Left colon (tissue), 2 donors: ENCODE measurements at places on chromosomes 7 and 10. TPM values are rescaled to one million over a fixed set of nuclear protein-coding genes. Genes with fewer than 3 reads are reported as not detected.

DNA sequence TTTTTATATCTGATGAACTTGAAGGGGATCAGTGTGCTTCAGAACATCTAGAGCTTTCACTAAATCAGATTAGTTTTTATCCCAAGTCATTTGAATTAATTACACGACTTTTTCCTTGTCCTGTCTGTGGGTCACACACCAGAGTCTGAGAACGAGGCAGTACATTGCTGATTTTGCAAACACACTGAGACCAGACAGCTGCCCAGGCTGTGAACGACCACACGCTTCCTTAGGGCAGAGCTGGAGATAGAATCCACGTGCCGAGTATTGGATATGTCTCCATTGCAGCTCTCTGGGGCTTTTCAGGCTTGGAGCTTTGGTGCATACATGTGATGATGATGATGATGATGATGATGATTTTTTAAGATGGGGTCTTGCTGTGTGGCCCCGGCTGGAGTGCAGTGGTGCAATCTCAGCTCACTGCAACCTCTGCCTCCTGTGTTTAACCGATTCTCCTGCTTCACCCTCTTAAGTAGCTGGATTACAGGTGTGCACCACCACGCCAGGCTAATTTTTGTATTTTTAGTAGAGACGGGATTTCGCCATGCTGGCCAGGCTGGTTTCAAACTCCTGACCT is 81.1 kb downstream of the CAMK1D start:
- no peak for DNase-seq

DNA sequence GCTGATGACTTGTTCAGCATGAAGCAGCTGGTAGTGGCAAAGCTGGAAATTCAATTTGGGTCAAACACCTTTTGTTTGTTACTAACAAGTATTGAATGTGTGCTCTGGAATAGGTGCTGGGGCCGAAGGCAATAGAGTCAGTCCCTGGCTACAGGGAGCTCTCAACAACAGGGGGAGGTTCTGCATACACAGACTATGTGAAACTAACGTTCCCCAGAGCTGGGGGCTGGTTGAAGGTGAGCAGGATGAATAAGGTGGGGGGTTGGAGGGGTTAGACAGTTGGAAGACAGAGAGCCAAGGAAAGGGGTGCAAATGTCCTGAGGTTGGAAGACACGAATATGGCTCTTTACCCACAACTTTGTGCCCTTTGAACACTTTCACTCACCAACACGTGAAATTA is 84.1 kb upstream of the PLPP4 start:
- DNase-seq = no peak

- DNase-seq = no peak
These were observed 87.0 kb downstream of the ZNF365 start for GRCh38 chr10:62461120-62461519.

GRCh38 chr10:93746844-93747284 is 10.9 kb upstream of the LGI1 start:
- DNase-seq = peak; percentile 46

- no peak for DNase-seq
These were observed 573.8 kb downstream of the POM121L12 start for GRCh38 chr7:53609185-53609584.

DNA sequence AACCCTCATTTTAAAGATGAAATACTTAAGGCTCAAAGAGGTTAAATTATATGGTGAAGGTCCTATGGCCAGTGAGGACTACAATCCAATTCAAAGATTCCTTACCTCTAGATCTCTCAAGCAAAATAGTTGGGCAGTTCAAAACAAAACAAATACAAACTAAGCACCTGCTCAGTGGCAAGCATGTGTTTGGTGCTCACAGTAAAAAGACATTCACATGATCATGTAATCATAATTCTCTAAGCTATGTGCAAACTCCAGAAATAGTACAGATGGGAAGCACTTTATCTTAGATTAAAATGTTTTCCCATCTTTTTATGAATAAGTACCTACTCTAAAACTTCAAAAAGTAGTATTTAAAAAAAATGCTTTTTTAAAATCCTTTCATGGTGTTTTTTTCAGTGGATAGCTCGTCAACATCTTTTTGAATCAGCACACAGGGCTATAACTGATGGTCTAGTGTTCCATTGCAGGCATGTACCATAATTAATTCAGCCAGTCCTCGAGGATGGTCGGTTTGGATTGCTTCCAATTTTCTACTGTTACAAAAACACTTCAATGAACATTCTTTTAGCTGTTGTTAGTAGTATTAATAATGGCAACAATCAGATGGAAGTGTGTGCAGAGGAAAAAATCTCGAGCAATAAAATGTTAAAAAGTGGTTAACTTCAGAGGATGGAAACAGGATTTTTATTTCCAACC is 58.4 kb downstream of the CHCHD3 start:
- no peak for DNase-seq

- DNase-seq = no peak
These were observed 267.9 kb upstream of the CNTNAP2 start for GRCh38 chr7:145848691-145849090.

- DNase-seq = no peak
These were observed 15.2 kb upstream of the CDCA7L start for GRCh38 chr7:21960922-21961321.

- no peak for DNase-seq
These were observed 112.5 kb downstream of the DOCK1 start for GRCh38 chr10:127017541-127018297.

DNA sequence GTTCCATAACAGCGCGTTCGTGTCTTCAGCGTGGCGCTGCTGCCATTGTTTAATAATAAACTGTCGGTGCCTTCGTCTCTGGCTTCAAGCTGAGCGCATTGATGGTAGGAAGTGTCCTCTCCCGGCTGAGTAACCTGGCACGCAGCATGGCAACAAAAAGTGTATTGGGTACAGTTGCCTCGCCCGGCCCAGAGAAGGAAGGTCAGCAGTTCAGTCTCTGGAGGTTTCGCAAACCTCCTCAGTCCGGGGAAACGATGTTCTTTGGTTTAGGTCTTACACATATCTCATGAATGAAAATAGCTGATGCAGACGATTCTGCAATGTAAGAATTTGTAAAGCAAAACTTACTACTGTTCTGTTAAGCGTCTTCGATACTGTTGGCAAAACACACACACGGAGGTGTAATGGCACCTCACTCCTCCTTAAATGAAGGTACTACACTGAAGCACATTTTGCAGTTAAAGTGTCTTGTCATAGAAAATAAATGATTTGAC is 739 bp upstream of the CCDC186 start:
- DNase-seq = no peak

- DNase-seq = no peak
These were observed 16.1 kb upstream of the TAS2R40 start for GRCh38 chr7:143205560-143206293.

- DNase-seq = no peak
These were observed 43.2 kb downstream of the PRKAG2 start for GRCh38 chr7:151833691-151834090.

- no peak for DNase-seq
These were observed 163.4 kb upstream of the MKLN1 start for GRCh38 chr7:131164025-131164925.

GRCh38 chr10:114048472-114048871 is 4.8 kb downstream of the ADRB1 start:
- DNase-seq = no peak

- DNase-seq = peak; percentile 65
These were observed 734.7 kb downstream of the KCNMA1 start for GRCh38 chr10:76902949-76903348.

DNA sequence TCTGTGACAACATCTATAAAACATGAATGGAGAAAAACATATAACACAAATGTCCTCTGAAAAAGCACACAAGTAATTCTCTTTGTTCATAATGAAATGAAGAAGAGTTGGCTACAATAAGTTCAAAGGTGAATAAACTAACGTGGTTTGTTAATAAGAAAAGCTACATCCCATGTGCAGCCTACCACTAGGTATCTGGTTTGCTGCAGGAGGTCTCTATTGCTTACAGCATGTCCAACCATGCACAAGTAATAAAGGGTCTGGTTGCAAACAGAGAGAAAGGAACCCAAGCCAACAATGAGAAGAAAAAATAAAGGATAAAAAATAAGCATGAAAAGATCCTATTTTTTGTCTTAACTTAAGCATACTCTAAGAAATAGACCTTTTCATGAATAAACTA is 139.2 kb downstream of the CHCHD3 start:
- no peak for DNase-seq

- DNase-seq = no peak
These were observed 25.6 kb downstream of the CCDC3 start for GRCh38 chr10:12975906-12976305.

GRCh38 chr10:320771-321170 is 185.5 kb downstream of the ZMYND11 start:
- DNase-seq = no peak

DNA sequence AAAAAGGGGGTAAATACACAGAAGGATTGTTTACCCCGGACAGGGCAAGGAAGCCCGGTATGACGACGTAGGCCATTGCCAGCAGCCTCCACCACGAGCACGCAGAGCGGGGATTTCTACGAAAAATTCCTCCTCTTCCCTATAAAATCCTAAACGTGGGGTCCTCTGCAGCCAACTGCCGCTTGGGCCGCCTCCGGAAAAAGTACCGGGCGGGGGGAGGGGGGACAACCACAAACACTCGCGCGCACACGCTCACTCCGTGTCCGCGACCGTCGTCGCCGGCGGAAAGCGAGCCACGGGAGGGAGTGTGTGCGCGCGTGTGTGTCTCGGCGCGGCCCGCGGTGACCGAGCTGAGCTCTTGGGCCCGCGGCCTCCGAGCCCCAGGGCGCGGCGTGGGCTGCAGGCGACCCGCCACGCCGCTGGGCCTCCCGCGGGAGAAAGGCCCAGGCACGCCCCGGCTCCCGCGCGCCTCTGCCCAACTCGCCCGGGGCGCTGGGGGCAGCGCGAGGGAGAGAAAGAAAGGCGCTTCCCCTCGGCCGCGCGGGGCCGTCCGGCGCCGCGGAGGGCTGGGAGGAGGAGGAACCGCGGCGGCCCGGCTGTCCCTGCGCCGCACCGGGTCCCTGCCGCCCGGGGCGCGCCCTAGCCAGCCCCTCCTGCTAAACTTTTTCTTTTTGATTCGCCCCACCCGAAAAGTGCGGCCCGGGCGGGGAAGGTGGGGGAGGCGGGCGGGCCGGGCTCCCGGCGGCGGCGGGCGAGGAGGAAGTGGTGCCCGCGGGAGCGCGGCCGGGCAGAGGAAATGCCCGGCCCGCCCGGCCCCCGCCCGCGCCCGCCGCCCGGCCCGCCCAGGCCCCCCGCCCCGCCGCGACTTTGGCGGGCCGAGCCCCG is 1.5 kb downstream of the CTBP2 start:
- DNase-seq = peak; percentile 69

Gene CALHM3
- total RNA-seq = not detected

Gene HHEX
- total RNA-seq = 2.5 TPM

Gene ZNF853
- 0.79 TPM for total RNA-seq

Gene MALSU1
- 35.1 TPM for total RNA-seq

Gene NAT16
- not detected for total RNA-seq

Gene GHRHR
- not detected for total RNA-seq

Gene OR2A1
- not detected for total RNA-seq

Gene SH2D4B
- total RNA-seq = not detected

Gene RAB19
- total RNA-seq = 21.9 TPM

Gene CFAP43
- total RNA-seq = 0.40 TPM

Gene SLC26A3
- 2,382 TPM for total RNA-seq

Gene GPR158
- total RNA-seq = 0.15 TPM
